ENCODE measurements at places on chromosomes 4 and X.

DNA sequence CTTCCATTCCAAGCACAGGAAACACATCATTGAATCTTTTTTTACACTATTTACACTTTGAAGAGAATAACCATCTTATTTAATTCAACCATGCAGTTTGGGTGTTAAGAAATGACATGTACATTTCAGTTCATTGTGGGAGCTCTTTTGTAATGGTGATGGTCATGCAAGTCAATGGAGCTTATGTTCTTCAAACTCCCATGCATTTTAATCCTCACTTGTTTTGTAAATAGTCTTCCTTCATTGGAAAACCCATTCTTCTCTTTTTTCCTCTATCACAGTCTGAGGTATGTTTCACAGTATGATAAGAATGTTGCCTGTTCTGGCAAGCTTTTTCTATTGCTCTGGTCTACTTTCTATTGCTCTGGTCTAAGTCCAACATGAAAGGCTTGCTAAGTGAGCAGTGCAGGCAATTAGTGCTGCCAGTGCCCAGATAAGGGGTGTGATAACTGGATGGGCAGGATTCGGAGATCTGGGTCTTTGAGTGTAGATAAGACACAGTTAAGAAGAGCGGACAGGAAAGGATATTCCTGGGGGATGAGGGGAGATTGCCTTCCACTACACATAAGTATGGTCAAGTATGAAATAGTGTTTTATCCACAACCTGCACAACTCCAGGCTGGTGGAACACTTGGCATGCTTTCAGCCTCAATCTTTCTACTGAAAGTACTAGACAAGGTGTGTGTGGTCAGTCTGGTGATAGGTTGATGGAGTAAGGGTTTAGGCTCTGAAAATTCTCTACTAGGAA is 17.1 kb downstream of the AFP start:
- DNase-seq: no peak

- peak; percentile 15 for DNase-seq
Observed at GRCh38 chr4:181350615-181351415, 892.4 kb upstream of the TENM3 start.

GRCh38 chrX:116499780-116500179 is 37.0 kb upstream of the CT83 start:
- no peak for DNase-seq

DNA sequence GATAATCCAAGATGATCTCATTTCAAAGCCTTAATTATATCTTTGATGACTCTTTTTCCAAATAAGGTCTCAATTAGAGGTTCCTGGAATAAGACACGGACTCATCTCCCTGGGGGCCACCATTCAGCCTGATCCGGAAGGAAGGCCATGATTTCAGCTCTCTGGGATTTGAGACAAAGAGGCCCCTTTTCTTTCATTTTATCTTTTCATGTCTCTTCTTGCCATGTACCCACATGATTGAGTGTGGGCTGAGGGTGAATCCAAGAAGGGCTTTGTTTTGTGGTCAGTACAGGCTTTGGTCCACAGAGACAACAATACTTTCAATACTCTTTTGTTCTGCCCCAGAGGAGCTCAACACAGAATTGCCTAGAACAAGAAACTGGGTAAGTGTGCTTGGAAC is 261.2 kb downstream of the TRIML1 start:
- DNase-seq: no peak

DNA sequence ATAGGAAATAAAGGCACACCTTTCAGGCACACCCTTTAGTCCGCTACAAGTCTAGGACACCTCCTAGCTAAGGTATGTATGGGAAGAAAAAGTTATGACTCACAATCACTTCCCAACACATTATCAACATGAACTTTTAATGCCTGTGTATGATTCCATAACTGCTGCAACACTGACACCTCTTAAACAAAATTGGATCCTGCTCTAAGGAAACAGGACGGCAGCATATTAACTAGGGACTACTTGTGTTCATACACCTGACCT is 2.4 kb upstream of the PPP3CA start:
- no peak for DNase-seq

GRCh38 chr4:105634402-105635080 is 73.9 kb downstream of the INTS12 start:
- DNase-seq: no peak

GRCh38 chrX:87518504-87518903 is 902 bp downstream of the KLHL4 start:
- peak; percentile 27 for DNase-seq

- no peak for DNase-seq
Observed at GRCh38 chr4:118947095-118947494, 58.4 kb downstream of the SYNPO2 start.

DNA sequence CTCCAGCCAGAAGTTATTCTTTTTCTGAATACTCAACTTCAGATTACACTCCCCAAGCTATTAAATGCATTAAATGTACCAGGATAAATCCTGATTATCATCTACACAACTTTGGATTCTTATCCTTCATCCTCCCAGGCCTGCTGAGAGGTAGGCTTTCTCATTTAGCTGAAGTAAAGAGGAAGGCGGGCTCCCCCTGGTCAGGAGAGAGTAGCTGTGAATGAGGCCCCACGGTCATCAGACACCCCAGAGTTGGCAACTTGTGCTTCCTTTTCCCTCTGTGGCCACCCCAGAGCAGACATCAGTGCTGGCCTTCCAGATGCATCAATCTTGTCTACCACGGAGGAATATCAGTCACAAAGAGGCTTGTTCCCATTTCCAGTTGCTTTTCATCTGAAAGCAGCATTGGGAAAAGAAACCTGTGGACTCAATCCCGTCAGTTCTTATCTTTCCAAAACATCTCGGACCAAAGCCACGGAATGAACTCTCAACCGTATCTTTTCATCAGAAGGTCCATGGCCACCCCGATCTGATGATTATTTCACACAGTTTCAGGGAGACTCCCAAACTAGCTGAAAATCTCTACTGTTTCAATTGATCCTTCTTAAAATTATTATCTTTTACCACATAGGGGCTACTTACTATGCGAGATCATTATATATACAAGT is 79.2 kb downstream of the FBXO8 start:
- DNase-seq: no peak

GRCh38 chr4:16992566-16993225 is 94.3 kb upstream of the LDB2 start:
- DNase-seq: no peak

GRCh38 chr4:40992472-40993295 is 221.7 kb downstream of the APBB2 start:
- peak; percentile 68 for DNase-seq

GRCh38 chr4:5474756-5475155 is 233.6 kb downstream of the EVC2 start:
- DNase-seq: peak; percentile 5

DNA sequence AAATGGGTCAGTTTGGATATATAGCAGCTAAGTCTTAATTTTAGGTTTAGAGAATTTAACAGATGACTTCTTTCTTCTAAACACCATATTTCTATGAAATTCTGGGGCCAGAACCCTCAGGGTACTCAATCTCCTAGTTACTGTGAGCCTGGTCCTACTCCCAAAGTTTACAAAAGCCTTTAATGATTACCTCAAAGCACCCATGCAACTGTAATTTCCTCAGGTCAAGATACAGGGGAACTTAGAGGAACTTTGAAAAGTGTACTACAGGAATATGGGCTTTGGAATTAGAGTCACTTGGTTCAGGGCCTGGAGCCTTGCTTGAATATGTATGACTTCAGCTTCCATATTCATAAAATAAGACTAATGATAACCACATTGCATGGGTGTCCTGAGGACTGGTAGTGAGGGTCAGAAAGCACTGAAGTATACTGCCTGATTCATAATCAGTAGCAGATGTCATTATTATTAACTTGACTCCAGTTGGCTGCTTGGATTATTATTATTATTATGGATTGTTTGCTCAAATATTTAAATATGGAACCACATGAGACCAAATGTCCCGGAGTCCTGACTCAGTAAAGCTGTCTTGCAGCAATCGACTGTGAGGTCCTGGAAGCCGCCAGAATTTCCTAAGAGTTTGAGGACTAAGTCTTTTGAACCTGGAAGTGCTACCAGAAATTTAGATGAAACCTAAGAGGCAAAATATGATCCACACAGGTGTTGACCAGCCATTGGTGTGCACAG is 2.0 kb upstream of the ADH7 start:
- DNase-seq: no peak

DNA sequence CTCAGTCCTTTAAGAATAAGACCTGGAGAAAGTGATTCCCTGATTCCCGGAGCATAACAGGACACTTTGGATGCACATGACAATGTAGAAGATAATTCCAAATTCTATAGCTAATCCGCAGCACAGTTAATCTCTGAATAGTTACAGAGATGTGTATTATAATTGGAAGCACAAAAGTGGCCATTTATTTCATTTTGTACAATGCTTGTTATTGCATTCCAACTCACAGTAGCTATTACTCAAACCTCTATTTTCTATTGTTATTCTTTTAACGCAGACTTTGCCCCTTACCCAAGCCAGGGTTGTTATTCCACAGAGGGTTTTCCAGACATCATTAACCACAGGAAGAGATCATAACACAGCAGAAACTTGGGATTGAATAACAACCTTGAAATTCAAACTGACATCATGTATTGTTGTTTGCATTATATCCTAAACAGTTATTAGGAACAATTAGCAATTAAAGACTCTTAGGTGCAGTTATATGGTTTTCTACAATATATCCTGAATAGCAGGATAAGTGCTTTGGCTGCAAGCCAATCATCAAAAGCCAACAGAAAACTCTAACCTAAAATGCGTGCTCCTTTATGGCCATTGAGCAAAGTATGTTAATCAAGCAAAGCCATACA is 984.0 kb upstream of the TENM3 start:
- no peak for DNase-seq

GRCh38 chr4:113435893-113436292 is 325.6 kb downstream of the CAMK2D start:
- DNase-seq: peak; percentile 92

DNA sequence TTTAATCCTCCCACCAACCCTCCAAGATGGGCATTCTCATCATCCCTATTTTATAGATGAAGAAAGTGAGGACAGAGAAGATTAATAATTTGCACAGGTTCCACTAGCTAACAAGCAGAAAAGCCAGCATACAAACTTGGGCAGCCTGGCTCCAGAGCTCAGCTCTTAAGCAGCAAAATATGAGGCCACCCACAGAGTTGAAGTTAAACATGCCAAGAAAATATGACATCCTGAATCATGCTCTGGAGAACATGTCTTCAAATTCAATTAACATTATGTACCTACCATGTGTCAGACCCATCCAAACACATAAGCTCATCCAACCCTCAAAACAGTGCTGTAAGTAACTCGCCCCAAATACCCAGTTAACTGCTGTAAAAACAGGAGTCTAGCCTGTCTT is 33.9 kb downstream of the USP46 start:
- peak; percentile 19 for DNase-seq

- no peak for DNase-seq
Observed at GRCh38 chrX:110226931-110227330, 91.0 kb downstream of the AMMECR1 start.

- DNase-seq: no peak
Observed at GRCh38 chr4:89254847-89255246, 52.8 kb downstream of the GPRIN3 start.

GRCh38 chrX:802846-803245 is 172.3 kb downstream of the SHOX start:
- DNase-seq: no peak

- DNase-seq: peak; percentile 13
Observed at GRCh38 chrX:24515447-24515846, 50.4 kb downstream of the PDK3 start.

- DNase-seq: no peak
Observed at GRCh38 chr4:110867251-110867960, 244.5 kb upstream of the PITX2 start.

DNA sequence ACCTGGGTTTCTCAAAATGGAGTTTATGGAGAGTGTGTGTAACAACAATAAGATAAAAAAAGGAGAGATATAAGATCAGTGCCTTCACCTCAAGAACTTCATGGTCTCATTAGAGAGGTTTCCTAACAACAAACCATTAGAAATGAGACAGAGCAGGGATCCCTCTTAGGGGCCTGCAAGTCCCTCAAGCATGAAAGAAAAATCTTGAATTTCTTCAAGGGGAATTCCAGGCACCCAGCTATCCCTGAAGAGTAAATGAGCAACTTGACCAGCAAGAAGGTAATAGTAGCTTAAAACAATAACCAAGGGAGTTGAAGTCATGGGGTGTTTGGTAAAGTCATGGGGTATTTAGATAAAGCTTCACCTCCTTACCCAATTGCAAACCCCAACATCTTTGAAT is 49.7 kb upstream of the TLR3 start:
- no peak for DNase-seq

DNA sequence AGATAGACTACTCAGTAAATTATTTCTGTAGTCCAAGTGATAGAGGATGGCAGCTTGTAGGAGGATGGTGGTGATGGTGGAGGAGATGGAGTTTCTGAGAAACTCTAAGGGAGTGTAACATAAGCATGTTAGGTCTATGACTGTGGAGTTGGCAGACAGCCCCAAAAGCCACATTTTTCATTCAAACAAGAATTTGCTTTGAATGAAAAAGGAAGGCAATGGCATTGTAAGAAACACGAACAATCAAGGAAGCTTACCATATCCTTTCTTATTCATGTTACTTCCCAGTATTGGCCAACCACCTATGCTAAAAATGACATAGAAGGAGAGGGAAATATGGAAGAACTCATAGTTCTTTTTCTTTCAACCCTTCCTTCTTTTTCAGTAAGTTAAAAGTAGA is 18.7 kb upstream of the SEC24B start:
- peak; percentile 46 for DNase-seq

DNA sequence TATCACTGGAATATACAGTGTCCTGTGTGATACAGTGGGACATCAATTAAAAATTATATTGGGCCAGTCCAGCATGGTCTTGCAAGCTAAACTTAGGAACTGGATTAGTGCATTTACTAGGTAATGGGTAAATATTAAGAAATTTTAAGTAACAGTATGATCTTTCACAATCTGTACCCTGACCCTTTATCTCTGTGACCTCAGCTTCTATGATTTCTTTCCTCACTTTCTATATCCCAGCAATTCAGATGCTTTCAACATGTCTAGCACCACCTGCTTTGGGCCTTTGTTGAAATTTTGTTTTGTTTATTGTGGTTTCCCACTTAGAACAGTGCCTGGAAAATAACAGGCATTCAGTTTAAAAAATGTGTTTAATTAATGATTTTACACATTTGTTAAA is 2295.4 kb downstream of the ARAP2 start:
- DNase-seq: no peak

DNA sequence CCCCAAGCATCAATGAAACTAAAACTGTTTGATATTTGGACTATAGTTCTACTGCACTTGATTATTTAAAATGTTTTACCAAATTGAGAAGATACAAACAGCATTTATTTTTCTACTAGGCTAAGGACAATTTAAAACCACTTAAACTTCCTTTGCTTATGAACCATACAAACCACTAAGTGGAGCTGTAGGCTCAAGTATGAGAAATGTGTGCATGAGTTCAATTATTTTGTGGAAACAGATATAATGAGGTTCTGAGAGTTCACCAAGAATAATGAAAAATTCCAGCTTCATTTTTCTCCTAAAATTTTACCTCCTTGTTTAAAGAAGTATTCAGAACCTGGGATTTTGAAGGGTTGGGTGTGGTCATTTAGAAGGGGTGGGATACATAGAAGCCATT is 63.1 kb downstream of the SERPINA7 start:
- DNase-seq: peak; percentile 14
